Right cardiac atrium (tissue), 5 donors: ENCODE measurements at places on chromosomes 2 and 18. TPM values are rescaled to one million over a fixed set of nuclear protein-coding genes. Genes with fewer than 3 reads are reported as not detected.
A peak's percentile ranks its signal among the peaks of the same experiment; 100 is the strongest.

Gene GALR1
- total RNA-seq = not detected

GRCh38 chr2:138207074-138207930 is 243.0 kb downstream of the HNMT start:
- no peak for DNase-seq

DNA sequence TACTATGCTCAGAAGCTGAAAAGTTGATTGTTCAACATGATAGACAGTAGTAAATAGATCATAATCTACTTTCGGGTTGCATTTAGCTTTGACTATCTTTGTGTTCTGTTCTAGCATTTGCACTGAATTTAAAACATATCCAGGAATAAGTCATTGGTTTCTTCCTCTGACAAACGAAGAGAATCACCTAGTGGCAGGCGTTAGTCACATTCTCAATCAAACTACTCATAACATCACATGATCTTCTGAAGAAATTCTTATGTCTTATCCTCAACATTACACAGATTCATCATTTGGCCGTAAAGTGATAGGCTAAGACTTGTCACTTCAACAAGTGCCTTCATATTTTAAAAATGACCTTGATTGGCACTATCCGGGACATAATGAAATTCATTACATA is 63.6 kb upstream of the TTC21B start:
- DNase-seq = no peak

DNA sequence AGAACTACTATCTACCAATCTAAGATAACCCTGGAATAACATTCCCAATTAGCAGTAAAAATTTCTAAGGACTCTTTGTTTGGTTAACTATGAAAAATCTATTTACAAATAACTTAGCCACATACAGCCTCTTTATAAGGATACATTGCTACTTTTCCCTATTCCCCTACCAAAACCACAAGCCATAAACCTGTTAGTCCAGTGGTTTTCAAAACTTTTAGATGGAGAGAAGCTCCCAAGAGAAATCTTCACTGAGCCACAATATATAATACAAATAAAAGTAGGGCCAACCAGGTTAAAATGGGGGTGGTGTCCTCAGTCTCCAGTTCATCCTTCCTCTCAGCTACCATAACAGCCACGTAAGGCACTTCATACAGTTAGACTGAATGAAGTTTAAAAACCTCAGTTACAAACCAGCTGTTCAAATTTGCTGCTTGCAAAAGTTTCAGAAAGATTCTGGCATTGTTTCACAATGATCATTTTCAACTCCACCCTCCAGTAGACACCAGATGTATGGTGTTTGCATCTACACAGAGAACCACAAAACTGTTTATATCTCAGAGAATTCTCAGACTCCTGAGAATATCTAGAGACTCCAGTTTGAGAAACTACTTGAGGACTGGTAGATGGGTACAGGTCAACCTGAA is 26.0 kb downstream of the SOS1 start:
- no peak for DNase-seq

GRCh38 chr2:6812857-6813530 is 52.7 kb downstream of the CMPK2 start:
- peak; percentile 41 for DNase-seq

- no peak for DNase-seq
These were observed 447.7 kb upstream of the HNRNPA3 start for GRCh38 chr2:176764921-176765320.

GRCh38 chr2:54634564-54635511 is 88.6 kb upstream of the EML6 start:
- peak; percentile 65 for DNase-seq

DNA sequence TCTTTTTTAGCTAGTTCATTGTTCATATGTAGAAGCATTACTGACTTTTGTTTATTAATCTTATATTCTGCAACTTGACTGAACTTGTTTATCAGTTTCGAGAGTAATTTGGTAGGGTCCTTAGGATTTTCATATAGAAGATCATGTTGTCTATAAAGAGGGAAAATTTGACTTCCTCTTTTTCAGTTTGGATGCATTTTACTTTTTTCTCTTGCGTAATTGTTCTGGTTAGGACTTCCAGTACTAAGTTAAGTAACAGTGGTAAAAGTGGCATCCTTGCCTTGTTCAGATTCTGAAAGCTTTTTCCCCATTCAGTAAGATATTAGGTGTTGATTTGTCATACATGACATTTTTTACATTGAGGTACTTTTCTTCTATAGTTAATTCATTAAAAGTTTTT is 726.0 kb downstream of the KCNJ3 start:
- DNase-seq = no peak

GRCh38 chr18:6837904-6838303 is 108.4 kb downstream of the ARHGAP28 start:
- DNase-seq = no peak

DNA sequence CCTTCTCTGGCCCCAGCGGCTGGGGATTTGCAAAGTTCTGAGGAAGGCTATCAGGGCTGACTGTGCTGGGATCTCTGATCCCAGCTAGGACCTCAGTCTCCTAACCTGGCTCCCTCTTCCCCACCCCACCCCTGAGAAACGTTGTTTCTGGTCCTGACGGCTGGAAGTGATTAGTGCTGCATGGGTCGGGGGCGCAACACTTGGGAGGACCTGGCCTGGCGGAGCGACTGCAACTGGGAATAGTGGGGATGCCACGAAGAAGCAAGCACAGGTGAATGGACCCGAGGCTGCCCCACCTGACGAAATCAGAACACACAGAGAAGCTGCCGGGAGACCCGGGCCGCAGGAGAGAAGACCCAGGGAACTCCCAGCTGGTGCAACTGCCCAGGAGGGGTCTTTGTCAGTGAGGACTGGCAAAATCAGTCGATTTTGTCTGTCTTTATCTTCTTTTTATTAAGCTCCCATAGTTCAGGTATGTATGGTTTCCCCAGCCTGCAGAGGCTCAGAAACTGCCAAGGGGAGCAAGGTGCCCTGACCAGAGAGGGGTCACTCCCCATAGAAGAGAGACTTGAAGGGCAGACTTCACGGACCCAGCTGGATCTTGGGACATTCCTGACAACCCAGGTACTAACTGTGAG is 656 bp upstream of the LBX2 start:
- no peak for DNase-seq

GRCh38 chr2:64784168-64785061 is 130.7 kb upstream of the SERTAD2 start:
- DNase-seq = no peak

DNA sequence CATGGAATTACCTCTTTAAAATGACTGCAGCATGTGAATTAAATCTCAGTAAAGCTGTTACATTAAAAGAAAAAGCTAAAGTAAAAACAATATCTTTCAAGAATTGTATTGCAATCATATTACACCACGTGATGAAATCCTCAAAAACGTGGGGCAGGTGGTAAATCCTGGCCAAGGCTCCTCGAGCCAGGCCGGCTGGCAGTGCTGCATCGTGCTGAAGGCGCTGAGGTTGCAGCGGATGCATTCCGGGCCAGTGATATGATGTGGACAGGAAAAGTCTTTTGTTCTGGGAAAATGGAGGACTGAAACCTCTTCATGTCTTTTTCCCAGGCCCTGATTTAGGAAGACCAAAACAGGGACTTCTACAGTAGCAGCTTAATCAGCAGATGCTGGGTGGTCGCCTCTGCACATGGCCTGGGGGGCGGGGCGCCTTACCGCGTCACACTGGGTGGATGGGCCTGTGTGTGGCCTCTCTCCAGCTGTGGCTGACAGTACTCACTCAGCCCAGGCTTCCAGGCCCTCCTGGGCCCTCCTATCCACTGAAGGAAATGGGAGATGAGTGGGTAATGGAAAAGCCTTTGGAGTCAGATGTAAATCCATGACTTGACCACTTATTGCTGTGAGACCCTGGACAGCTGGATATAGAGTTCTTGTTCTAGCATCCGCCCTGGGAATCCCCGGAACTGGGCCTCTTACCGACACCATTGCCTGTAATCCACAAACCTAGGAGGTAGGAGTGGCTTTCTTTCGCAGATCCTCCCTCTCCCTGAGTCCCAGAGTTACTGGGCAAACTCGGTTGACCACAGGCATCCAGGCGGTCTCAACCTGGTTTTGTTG is 45.1 kb downstream of the PROC start:
- DNase-seq = no peak

DNA sequence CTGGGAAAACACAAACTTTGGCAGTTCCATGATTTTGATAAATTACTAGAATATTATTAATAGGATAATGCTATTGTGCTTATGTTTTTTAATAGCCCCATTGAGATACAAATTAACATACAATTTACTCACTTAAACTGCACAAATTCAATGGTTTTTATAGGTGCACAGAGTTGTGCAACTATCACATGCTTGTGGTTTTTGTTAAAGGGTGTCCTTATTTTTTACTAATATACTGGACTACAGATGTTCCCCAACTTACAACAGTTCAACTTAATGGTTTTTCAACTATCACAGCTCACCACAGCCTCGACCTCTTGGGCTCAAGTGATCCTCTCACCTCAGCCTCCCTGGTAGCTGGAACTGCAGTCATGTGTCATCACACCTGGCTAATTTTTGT is 76.6 kb downstream of the OSBPL1A start:
- DNase-seq = no peak

DNA sequence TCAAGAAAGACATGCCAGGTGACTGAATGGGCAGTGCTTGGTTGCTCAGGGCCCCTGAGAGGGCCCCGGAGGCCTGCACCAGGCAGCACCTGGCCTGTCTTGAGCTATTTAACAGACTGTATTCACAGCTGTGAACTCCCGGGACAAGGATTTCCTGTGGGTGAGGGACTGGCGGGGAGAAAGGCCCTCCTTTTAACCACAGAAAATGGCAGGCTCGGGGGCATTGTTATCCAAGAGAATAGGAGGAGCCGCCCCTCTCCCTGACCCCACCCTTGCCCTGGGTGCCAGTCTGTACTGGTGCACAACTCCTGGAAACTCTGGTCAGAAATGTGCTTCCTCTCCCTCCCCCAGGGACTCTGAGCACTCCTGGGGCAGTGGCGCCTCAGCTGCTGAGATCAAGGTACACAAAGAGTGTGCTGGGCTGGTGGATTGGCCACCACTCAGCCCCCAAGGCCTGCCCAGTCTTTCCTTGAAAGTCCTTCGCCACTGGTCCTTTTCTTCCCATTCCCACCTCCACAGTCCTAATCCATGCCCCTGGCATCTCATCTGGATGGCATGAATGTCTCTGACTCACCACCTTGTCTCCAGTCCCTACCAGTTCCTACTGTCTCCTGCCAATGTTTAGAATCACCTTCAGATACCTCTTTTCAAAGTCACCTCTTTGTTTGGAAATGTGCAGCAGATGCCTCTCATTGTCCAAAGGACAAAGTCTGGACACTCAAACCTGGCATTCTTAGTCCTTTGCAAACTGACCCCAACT is 19.6 kb upstream of the EPAS1 start:
- DNase-seq = peak; percentile 51

GRCh38 chr18:43092539-43092938 is 22.9 kb downstream of the RIT2 start:
- DNase-seq = no peak

DNA sequence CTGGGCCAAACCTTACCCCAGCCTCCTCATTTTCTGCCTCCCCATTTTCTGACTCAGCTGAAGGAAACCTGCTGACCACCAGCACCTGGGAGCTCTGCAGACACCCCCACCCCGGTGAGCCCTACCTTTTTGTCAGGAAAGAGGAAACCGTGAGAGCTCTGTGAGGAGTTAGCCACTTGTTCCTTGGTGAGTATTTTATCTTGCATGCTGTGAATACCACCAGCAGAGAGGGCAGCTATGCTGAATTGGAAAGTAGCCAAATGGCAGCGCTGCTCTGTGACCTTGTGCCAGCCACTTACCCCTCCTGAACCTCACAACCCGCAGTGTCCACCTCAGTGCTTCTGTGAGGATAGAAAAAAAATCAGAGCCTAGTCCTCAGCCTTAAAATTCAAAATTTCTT is 2.5 kb downstream of the MPPE1 start:
- no peak for DNase-seq
